ENCODE measurements at places on chromosomes 4 and X. TPM values are rescaled to one million over a fixed set of nuclear protein-coding genes. Genes with fewer than 3 reads are reported as not detected.

- peaks cover 19% of the 10 kb centered on the region for H3K4me1 ChIP-seq
- H3K4me3 ChIP-seq, result peak overlapping the region; percentile 72
- peak; percentile 44 for DNase-seq
- no peak overlapping the region for H3K27ac ChIP-seq
- peaks cover 15% of the 10 kb centered on the region for H3K27me3 ChIP-seq
Measured at GRCh38 chrX:150363561-150364346, 637 bp downstream of the MAMLD1 start.

C4orf17 gene
- total RNA-seq, result not detected

FGFR3 gene
- 2.5 TPM for total RNA-seq

DNA sequence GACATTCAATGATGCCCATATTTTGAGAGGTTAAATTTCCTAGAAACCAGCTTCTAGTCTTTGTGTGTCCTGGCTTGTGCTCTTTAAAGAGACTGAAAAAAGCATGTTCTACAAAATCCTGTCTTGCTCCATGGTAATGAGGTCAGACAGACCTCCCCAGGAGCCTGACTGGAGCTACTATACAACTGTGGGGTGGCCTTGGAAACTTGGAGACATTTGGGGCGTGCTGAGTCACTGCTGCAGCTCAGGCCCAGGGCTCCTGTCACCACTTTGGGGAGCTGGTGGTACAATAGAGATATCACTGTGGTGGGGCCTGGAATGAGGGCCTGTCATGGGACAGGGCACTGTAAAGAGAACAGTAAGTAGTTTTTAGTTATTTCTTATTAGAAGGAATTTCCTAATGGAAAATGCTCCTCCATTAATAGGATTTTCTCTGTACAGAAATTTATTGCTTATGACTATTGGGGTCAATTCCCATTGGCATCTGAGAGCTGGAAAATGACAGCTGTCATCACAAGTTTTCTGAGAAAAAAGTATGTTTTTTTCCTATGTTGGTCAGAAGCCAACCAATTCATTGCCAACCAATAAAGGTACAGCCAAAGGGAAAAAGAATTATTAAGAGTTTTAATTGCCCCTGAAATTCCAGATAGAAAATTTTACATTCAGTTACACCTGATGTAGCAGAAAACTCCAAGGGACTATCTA is 207.4 kb upstream of the JADE1 start:
- peak; percentile 29 for DNase-seq
- peaks cover 62% of the 10 kb centered on the region for H3K4me1 ChIP-seq
- no peaks in the 10 kb centered on the region for H3K27me3 ChIP-seq
- H3K36me3 ChIP-seq, result peaks cover 4% of the 10 kb centered on the region

DNA sequence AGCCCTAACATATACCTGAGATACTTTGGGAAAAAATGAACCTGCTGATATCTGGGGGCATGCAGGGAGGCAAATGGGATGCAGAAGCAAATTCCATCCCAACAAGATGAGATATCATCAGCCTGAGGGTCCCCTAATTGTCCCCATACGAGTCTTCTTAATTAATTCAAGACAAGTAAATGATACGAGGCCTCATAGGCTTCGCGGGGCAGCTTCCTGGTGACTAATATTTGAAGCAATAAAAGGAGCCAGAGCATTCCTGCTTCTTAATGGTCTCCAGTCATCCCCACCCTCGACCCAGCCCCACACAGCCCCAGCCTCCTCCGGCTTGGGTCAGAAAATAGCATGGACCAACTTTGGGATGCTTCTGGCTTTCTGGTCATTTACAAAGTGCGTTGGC is 99.6 kb upstream of the MSX1 start:
- H3K4me3 ChIP-seq, result no peak overlapping the region
- no peak for DNase-seq
- H3K36me3 ChIP-seq, result no peaks in the 10 kb centered on the region
- no peaks in the 10 kb centered on the region for H3K27me3 ChIP-seq
- H3K4me1 ChIP-seq, result no peaks in the 10 kb centered on the region
